ENCODE measurements at places on chromosomes 2 and 18.

DNA sequence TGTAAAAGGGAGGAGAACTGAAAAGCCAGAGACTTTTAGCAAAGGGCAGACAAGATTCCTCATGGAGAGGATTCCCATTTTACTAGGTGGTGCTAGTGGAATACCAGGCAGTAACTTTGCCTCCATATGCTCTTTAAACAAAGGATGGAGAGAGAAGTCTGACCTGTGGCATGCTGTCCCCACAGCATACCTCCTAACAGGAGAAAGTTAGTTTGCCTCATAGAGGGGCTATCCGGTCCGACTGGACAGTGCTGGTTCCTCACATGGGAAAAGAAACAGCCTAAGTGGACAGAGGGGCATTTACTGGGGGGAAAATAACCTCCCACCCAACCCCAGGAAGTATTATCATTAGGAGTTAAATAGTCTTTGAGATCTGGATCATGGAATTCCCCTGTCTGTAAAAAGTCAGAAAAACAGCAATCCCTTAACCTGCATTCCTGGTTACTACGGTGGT lies 31.6 kb upstream of the GMCL1 start:
- DNase-seq = no peak

DNA sequence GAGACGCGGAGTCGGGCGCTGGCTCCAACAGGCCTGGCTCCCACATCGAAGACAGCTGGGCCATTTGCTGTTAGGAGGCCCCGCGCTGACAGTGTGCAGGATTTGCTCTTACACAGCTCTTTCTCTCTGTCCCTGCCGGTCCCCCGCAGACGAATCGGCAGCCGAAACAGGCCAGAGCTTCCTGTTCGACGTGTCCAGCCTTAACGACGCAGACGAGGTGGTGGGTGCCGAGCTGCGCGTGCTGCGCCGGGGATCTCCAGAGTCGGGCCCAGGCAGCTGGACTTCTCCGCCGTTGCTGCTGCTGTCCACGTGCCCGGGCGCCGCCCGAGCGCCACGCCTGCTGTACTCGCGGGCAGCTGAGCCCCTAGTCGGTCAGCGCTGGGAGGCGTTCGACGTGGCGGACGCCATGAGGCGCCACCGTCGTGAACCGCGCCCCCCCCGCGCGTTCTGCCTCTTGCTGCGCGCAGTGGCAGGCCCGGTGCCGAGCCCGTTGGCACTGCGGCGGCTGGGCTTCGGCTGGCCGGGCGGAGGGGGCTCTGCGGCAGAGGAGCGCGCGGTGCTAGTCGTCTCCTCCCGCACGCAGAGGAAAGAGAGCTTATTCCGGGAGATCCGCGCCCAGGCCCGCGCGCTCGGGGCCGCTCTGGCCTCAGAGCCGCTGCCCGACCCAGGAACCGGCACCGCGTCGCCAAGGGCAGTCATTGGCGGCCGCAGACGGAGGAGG lies 3.5 kb downstream of the GDF7 start:
- DNase-seq = no peak

DNA sequence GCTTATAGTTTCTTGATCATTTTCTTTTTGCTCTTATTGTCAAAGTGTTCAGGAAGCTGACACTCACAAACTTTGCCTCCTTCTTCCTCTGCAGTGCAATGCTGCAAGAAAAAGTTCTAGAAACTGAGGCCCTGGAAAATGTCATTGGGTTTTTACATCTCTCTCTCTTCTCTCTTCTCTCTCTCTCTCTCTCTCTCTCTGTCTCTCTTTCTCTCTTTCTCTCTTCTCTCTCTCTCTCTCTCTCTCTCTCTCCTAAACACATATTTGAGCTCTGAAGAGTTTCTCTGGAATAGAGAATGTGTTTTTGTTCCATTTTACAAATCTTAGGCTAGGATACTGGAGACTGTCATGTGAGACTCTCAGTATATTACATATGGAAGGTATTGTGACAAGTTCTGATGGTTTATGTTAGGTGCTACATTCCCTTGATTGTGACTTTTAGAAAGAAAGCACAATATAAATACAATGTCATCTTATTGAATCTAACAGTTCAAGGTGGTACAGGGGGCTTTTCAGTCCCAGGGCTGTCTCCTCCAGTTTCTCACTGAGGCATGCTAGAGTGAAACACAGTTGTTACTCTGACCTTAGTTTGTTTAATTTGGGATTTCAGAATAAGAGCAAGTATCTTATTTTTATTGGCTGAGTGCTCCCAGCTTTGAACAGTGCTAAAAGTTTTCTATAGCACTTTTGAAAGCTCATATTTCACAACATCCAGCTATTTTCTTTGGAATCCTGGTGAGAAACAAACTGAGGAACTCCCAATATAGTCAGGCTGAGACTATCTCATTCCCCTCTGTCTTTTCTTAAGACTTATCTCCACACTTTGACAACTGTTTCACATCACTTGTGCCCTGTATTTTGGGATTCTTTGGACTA lies 41.4 kb upstream of the EHBP1 start:
- no peak for DNase-seq

- DNase-seq = no peak
Measured at GRCh38 chr18:27797484-27797883, 379.4 kb downstream of the CDH2 start.

GRCh38 chr18:75773618-75774017 lies 346.1 kb upstream of the SMIM21 start:
- no peak for DNase-seq

GRCh38 chr2:7279421-7279949 lies 362.3 kb downstream of the RNF144A start:
- DNase-seq = no peak
